ENCODE measurements at places on chromosomes 7 and 10. TPM values are rescaled to one million over a fixed set of nuclear protein-coding genes. Genes with fewer than 3 reads are reported as not detected.

The NKX2-3 gene
- total RNA-seq, result 6.2 TPM

DNA sequence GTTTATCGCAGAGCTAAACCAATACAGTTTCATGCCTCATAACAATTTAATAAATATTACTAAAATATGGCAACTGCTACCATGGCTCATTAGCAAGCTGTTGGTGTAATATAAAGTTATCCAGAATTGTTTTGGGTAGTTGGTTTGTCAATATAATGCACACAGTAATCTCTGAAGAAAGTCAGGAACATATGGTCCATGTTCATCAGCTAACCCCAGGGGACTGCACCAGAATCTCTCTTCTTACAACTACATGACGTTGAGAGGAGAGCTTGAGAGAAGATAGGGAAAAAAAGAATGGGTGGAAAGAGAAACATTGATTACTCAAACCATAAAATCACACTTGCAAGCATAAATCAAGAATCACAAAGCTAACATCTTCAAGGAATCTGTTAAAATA is 333.7 kb downstream of the NRG3 start:
- DNase-seq, result no peak

- peak; percentile 14 for DNase-seq
Observed at GRCh38 chr10:94361171-94361794, 1.5 kb downstream of the NOC3L start.

GRCh38 chr10:126456632-126457031 is 68.4 kb upstream of the ADAM12 start:
- DNase-seq, result no peak

The ANKRD30A gene
- not detected for total RNA-seq

DNA sequence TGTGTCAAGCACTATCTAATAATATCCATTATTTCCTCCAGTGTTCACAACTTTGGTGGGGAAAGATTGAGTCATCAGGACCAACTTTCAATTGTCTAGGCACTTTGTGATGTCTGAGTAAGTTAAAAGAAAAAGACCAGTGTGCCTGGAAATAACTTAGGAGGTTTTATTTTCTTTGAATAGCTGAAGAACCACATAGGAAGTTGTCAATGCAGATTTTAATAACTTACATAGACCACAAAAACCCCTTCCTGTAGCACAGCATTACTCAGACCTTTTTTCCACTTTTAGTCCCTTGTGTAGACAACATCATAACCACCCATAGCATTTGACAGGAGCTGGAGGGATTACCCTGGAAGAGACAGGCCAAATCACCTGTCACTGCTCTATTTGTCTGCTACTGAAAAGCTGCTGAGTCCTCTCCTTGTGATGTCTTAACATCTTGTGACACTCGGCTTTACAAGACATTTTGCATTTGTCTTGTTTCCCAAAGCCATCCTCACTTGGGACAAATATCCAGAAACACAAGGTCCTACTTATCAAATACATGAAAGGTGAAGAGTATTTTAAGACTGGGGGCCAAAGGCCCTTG is 241.5 kb upstream of the PTER start:
- DNase-seq, result no peak

- no peak for DNase-seq
Observed at GRCh38 chr10:28036587-28036986, 37.7 kb upstream of the ODAD2 start.

Measured in tongue (tissue), 3 donors.